ENCODE measurements at places on chromosomes 3 and 15. TPM values are rescaled to one million over a fixed set of nuclear protein-coding genes. Genes with fewer than 3 reads are reported as not detected.

The SCN5A gene
- 0.37 TPM for total RNA-seq

The ATP10A gene
- total RNA-seq: 10.4 TPM

The NMNAT3 gene
- total RNA-seq: 0.28 TPM

The RBPMS2 gene
- not detected for total RNA-seq

The CPEB1 gene
- 13.7 TPM for total RNA-seq

The LRTM1 gene
- not detected for total RNA-seq

The C3orf20 gene
- 0.09 TPM for total RNA-seq

The CLDN16 gene
- under 0.01 TPM for total RNA-seq

The NRG4 gene
- total RNA-seq: not detected

The PIGZ gene
- total RNA-seq: 2.1 TPM

The SYNPR gene
- not detected for total RNA-seq

The MKRN3 gene
- total RNA-seq: 1.4 TPM

The SLC15A2 gene
- 0.14 TPM for total RNA-seq

The ZNF80 gene
- not detected for total RNA-seq

The EBLN2 gene
- 4.6 TPM for total RNA-seq

The TF gene
- 0.28 TPM for total RNA-seq

The CELF6 gene
- under 0.01 TPM for total RNA-seq

The LRRC31 gene
- total RNA-seq: not detected

The GADL1 gene
- total RNA-seq: not detected

The SLC24A5 gene
- not detected for total RNA-seq

The WNT7A gene
- under 0.01 TPM for total RNA-seq

The RTP3 gene
- total RNA-seq: not detected

The MYNN gene
- total RNA-seq: 23.8 TPM

The PDZRN3 gene
- 77.3 TPM for total RNA-seq

The GRM2 gene
- total RNA-seq: not detected

All from smooth muscle cell of bladder (primary cell).